ENCODE measurements at places on chromosomes 7 and 10. TPM values are rescaled to one million over a fixed set of nuclear protein-coding genes. Genes with fewer than 3 reads are reported as not detected.

The SKAP2 gene
- total RNA-seq = 59.1 TPM

The COL26A1 gene
- total RNA-seq = 0.58 TPM

The ACTA2 gene
- total RNA-seq = 478 TPM

The ATE1 gene
- total RNA-seq = 26.6 TPM

The TAX1BP1 gene
- 109 TPM for total RNA-seq

The LBX1 gene
- total RNA-seq = not detected

The SLC18A3 gene
- not detected for total RNA-seq

The ADIRF gene
- total RNA-seq = 155 TPM

The NPY4R gene
- total RNA-seq = not detected

The CPN1 gene
- not detected for total RNA-seq

The PPRC1 gene
- 38.3 TPM for total RNA-seq

The CYP26A1 gene
- not detected for total RNA-seq

The SPDYE2B gene
- not detected for total RNA-seq

The CACNB2 gene
- total RNA-seq = 4.2 TPM

The OPN1SW gene
- total RNA-seq = not detected

The PLXNA4 gene
- 7.2 TPM for total RNA-seq

The PNLIPRP3 gene
- total RNA-seq = 0.20 TPM

The NME8 gene
- total RNA-seq = 2.1 TPM

The ENO4 gene
- not detected for total RNA-seq

The CALY gene
- not detected for total RNA-seq

The NXPH1 gene
- total RNA-seq = not detected

The RAB19 gene
- total RNA-seq = 2.9 TPM

The GALNT17 gene
- 7.1 TPM for total RNA-seq

The MYL10 gene
- total RNA-seq = not detected

The SEMA3A gene
- 12.0 TPM for total RNA-seq

The IFRD1 gene
- total RNA-seq = 49.9 TPM

The ELFN1 gene
- 4.3 TPM for total RNA-seq

The AVPI1 gene
- total RNA-seq = 20.5 TPM

The PNLIPRP2 gene
- not detected for total RNA-seq

The UCN3 gene
- total RNA-seq = 1.2 TPM

The CRYGN gene
- total RNA-seq = not detected

Measured in upper lobe of right lung (tissue), 1 donor.